ENCODE measurements at places on chromosomes 3 and 15.
A peak's percentile ranks its signal among the peaks of the same experiment; 100 is the strongest.

GRCh38 chr3:40452562-40452875 is 4.6 kb upstream of the RPL14 start:
- no peak for DNase-seq

DNA sequence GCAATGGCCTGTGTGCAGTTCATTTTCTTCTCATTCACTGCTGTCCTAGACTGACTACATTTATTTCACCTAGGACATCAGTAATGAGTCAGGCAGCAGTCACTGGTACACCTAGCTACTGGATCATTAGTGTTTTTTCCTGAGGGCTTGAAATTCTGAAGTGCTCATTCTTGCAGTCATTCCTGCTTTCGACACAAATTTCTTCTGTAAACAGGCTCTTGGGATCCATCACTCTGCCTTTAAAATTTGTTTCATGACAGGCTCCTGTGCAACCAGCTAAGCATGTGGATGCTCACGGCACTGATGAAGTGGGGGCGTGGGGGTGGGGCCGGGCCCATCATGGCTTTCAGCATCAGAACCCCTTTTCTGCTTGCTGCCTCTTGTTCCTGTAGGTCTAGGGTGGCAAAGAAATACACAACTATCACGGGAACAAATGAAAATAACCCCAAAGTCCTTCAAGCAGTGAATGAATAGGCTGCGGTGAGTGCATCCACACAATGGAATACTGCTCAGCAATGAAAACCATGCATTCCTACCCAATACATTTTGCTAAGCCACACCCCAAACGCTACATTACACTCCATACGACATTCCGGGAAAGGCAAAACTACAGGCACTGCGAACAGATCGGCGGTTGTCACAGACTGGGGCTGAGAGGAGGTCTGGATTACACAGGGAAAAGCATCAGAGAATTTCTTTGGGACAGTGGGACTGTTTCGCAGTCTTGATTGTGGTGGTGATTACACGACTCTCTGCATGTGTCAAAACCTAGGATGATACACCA is 9.3 kb upstream of the MELTF start:
- DNase-seq: no peak

DNA sequence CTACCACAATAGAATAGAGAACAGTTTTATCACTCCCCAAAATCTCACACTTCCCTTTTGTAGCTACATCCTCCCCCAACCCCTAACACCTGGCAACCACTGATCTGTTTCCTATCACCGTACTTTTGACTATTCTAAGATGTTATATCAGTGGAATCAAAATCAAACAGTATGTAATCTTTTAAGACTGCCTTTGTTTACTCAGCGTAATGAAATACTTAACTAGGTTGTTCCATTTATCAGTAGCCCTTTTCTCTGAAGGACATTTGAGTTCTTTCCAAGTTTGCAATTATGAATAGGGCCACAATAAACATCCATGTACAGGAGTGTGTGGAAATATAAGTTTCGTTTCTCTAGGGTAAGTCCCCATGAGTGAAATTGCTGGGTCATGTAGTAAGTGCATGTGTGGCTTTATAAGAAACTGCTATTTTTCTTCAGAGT is 372.3 kb downstream of the SV2B start:
- no peak for DNase-seq

GRCh38 chr15:67446449-67446848 is 74.5 kb upstream of the C15orf61 start:
- no peak for DNase-seq

GRCh38 chr15:41860049-41860828 is 21.6 kb downstream of the PLA2G4B start:
- no peak for DNase-seq

- DNase-seq: no peak
Measured at GRCh38 chr15:25713736-25714537, 149.2 kb downstream of the ATP10A start.

DNA sequence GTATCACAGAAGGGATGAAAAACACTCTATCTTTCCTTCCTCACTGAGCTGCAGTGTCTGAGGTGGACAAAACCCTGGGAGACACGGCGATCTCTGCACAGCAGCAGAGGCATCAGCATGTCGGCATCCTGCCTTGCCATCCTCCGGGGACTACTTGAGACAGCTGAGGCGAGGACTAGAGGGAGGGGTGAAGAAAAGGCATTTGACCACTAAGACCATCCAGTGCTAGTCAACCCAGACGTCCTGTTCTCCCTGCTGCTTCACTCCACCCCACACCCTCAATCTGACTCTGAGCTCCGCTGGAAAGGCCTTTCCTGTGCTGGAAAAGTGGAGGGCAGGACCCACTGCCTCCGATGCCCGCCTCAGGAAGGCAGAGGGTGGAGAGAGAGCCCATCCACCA is 67.3 kb downstream of the VGLL4 start:
- DNase-seq: no peak

GRCh38 chr15:59420108-59420507 is 17.9 kb upstream of the FAM81A start:
- no peak for DNase-seq

GRCh38 chr15:71328453-71328852 is 213.2 kb downstream of the THSD4 start:
- no peak for DNase-seq

GRCh38 chr3:45583021-45583851 is 11.3 kb upstream of the LIMD1 start:
- DNase-seq: peak; percentile 93

DNA sequence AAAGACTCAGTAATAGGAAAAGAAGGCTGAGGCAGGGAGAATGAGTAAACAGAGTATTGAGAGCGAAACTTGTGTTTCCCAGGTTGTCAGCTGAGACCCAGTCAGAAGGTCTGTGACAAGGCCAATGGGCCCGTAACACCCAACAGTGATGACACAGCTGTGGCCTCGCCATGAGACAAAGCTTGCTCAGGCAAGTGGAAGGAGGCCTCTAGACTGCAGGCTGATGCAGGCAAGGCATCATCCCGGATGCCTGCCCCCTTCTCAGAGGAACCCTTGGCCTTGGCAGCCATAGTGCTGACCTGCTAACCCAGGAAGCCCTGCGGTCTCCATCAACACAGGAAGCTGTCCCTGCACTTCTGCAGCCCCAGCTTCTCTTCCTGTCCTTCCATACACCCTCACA is 15.4 kb downstream of the RAB6B start:
- no peak for DNase-seq

- DNase-seq: no peak
Measured at GRCh38 chr3:113157408-113158030, 53.8 kb upstream of the BOC start.

DNA sequence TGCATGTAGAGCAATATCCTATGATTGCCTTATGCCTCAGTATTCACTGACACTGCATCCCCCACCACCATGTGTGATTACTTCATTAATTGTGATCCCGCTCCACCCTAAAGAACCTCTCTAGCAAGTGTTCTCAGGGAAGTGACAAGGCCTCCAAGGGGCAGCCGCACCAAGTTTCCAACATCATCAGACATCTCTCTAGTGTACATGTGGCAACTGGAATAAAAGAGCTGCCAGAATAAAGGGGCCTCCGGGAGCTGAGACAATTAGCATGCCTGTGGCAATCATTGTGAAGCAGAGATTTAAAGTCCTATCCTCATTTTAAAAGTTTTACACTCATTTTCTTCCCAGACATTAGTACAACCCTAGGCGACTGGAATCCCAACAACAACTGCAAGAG is 902.1 kb upstream of the SEMA6D start:
- no peak for DNase-seq

DNA sequence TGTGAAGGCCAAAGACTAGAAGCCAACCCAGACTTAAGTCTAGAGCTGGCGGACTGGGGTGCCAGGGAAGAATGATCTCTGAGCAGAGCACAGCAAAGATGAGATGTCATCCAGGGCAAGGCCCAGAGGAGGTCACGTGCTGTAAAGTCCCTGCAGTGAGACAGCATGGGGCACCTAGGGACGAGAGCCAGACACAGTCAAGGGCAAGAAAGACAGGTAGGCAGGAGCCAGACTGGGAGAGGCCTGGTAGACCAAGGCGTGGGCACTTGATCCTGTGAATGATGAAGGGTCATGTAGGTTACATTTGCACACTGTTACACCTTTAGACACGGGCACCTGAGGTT is 379.7 kb upstream of the PROK2 start:
- DNase-seq: no peak

- no peak for DNase-seq
Measured at GRCh38 chr15:41934843-41935242, 37.5 kb downstream of the EHD4 start.

All from hippocampal formation (tissue), 2 donors.